ENCODE measurements at places on chromosomes 16 and 17.

GRCh38 chr17:31702041-31702440 is 157.0 kb downstream of the COPRS start:
- DNase-seq: no peak

- no peak for DNase-seq
These were observed 7.3 kb downstream of the DLX4 start for GRCh38 chr17:49976163-49976827.

GRCh38 chr16:24589997-24590396 is 50.6 kb downstream of the RBBP6 start:
- no peak for DNase-seq

GRCh38 chr17:41907185-41907556 is 11.6 kb downstream of the ACLY start:
- no peak for DNase-seq

GRCh38 chr17:49108318-49108717 is 24.3 kb upstream of the B4GALNT2 start:
- DNase-seq: no peak

- DNase-seq: no peak
These were observed 773 bp upstream of the PPM1D start for GRCh38 chr17:60599220-60599619.

GRCh38 chr17:64214950-64215349 is 48.1 kb downstream of the TEX2 start:
- DNase-seq: no peak

DNA sequence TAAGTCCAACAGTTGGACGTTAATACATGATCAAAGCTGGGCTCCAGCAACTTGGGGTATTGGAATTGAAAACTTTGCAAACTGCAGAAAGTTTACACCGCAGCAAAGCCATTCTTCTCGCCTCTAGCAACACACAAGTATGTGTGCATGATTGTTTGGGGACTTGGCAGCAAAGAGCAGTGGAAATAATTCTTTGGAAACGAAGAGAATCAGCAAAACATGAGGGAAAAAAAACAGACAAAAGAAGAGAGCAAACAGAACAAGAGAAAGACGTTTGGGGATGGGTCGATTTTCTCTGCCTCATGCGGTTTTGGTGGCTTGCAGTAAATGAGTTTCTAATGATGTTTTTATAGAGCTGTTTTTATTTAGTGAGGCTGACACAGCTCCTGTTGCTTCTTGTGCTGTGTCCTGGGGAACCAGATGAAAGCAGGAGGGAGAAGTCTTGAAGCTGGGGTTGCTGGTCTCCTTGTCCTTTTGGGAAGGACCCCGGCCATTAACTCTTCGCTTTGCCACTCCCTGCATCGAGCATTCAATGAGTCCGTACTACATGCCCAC is 502.9 kb downstream of the GRIN2A start:
- no peak for DNase-seq
